Effector memory CD4-positive, alpha-beta T cell (primary cell): ENCODE measurements at places on chromosomes 4 and X.

DNA sequence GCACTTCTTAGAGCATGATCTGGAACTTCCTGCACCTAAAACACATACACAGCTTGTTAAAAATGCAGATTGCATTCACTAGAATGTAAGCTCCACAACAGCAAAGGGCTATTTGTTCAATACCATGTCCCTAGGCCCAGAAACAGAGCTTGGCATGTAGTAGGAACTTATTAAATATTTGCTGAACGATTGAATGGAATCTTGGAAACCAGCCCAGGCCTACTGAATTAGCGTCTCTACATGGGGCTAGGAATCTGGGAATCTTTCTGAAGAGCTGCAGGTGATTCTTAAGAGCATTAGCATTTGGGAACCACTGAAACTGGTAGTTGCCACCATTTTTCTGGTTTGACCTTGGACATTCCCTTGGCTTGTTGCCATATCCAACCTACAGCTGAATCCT is 234.1 kb downstream of the STIM2 start:
- no peak overlapping the region for H3K27ac ChIP-seq
- no peaks in the 10 kb centered on the region for H3K27me3 ChIP-seq
- H3K4me3 ChIP-seq: no peak overlapping the region
- no peak for DNase-seq
- no peaks in the 10 kb centered on the region for H3K4me1 ChIP-seq
- H3K36me3 ChIP-seq: no peaks in the 10 kb centered on the region

- no peaks in the 10 kb centered on the region for H3K36me3 ChIP-seq
- DNase-seq: no peak
- no peaks in the 10 kb centered on the region for H3K27me3 ChIP-seq
- no peaks in the 10 kb centered on the region for H3K4me1 ChIP-seq
- H3K4me3 ChIP-seq: no peak overlapping the region
- no peak overlapping the region for H3K27ac ChIP-seq
These were observed 257.8 kb downstream of the PDHA2 start for GRCh38 chr4:96097693-96098092.

- no peaks in the 10 kb centered on the region for H3K27me3 ChIP-seq
- peak overlapping the region; percentile 70 for H3K4me3 ChIP-seq
- peak; percentile 52 for DNase-seq
These were observed 377 bp downstream of the TIMM17B start for GRCh38 chrX:48897157-48897624.

DNA sequence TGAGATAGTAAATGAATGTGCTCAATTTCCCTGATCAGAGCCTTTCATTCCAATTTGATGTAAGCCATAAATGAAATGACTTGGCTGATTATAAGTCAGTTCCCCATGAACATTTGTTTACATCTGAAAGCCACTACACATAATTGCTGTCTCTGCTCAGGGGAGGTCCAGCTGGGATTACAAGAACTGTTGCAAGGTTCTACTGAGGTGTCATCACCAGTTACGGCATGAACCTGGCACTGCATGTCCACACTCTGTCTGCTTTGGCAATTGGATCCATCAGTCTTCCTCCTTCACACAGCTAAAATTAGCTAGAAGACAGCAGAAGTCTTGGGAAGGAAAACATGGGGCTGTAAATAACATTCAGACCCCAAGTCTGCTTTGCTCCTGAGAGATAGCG is 12.8 kb upstream of the MBNL3 start:
- H3K4me1 ChIP-seq: no peaks in the 10 kb centered on the region
- H3K36me3 ChIP-seq: no peaks in the 10 kb centered on the region
- H3K27me3 ChIP-seq: no peaks in the 10 kb centered on the region
- no peak for DNase-seq
- H3K4me3 ChIP-seq: no peak overlapping the region
- H3K27ac ChIP-seq: no peak overlapping the region

GRCh38 chr4:165537028-165537648 is 158.3 kb downstream of the CPE start:
- H3K27me3 ChIP-seq: no peaks in the 10 kb centered on the region
- no peak for DNase-seq
- H3K4me3 ChIP-seq: no peak overlapping the region
- H3K36me3 ChIP-seq: no peaks in the 10 kb centered on the region
- H3K27ac ChIP-seq: no peak overlapping the region
